NCI-H774 (cell line): ENCODE measurements at places on chromosomes 3 and 15.

GRCh38 chr15:74170071-74170844 lies 3.3 kb upstream of the ISLR start:
- no peak for DNase-seq

GRCh38 chr15:31461375-31461774 lies 134.7 kb downstream of the KLF13 start:
- DNase-seq: no peak

- DNase-seq: no peak
Measured at GRCh38 chr15:88649753-88650551, 11.1 kb downstream of the ISG20 start.

DNA sequence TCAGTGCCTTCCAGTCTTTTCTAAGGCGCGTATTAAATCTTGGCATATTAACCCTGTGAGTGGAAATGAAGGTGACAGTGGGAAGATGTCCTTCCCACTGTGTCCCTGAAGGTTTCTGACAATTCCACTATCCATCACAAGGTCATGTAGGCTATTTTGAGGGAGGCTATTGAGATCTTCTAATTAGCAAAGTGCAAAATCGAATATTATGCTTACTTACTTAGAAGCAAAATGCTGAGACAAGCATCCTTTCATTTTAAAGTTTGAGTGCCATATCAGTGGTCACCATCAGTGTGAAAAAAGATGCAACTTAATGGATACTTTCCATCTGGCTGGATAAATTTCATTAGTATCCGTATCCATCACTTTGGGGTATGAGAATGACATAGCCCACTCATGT lies 77.6 kb downstream of the COL6A5 start:
- no peak for DNase-seq

DNA sequence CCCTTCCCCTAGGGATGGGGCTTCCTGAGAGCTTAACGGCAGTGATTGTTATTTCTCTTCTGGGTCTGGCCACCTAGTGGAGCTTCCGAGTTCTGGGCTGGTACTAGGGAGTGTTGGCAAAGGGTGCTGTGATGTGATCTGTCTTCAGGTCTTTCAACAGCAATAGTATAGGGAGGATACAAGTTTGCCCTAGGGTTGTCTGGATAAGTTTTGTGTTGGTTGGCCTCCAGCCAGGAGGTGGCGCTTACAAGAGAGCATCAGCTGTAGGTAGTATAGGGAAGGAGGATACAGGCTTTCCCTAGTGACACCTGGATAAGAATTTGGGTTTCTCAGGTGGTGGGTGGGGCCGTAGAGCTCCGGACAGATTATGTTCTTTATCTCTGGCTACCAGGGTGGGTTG lies 19.2 kb upstream of the CPOX start:
- no peak for DNase-seq
